CD8-positive, alpha-beta memory T cell (primary cell): ENCODE measurements at places on chromosomes 13 and 19. TPM values are rescaled to one million over a fixed set of nuclear protein-coding genes. Genes with fewer than 3 reads are reported as not detected.
A peak's percentile ranks its signal among the peaks of the same experiment; 100 is the strongest.

The TMEM238 gene
- total RNA-seq, result 13.3 TPM

The ASPDH gene
- total RNA-seq, result not detected

The CADM4 gene
- 0.24 TPM for total RNA-seq

The MKNK2 gene
- total RNA-seq, result 137 TPM

The FFAR2 gene
- total RNA-seq, result not detected

- peak; percentile 15 for DNase-seq
Measured at GRCh38 chr19:17389957-17390664, 3.9 kb downstream of the CCDC194 start.

GRCh38 chr13:24107955-24108614 is 52.4 kb upstream of the SPATA13 start:
- no peak for DNase-seq

DNA sequence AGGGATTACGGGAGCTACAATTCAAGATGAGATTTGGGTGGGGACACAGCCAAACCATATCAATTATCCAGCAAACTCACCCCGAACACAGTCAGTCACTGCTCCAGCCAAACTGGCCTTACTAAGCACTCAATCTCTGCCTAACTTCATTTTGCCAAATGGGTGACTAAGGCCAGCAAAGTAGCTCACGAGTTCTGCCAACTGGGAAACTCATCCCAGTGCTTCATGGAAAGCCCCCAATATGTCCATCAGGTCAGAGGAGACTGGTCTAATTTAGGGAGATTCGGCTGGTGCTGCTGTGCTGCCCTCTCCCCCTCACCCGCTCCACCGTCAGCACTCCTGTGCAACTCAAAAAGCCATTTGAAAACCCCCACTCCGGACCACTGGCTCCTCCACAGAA is 324.0 kb downstream of the FOXO1 start:
- DNase-seq, result no peak

GRCh38 chr13:89891416-89891815 is 1456.1 kb upstream of the MIR17HG start:
- no peak for DNase-seq

DNA sequence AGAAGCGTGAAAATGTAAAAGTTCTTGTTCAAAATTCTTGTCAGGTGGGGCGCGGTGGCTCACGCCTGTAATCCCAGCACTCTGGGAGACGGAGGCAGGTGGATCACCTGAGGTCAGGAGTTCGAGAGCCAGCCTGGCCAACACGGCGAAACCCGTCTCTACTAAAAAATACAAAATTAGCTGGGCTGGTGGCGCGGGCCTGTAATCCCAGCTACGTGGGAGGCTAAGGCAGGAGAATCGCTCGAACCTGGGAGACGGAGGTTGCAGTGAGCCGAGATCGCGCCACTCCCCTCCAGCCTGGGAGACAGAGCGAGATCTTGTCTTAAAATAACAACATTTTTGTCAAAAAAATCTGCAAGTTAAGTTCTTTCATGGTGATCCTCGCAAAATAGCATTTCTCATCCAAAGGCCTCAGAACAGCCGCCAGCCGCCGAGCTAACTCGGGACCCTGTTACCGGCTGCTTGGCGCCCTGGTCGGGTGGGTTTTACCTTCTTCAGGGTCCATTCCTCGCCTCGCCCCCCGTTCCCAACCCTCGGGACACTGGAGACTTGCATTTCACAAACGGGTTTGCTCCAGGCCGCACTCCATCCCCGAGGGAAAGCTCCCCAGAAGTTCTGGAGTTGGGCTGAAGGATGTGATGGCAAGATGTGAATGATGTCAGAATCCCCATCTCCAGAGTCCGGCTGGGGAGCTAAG is 1.6 kb downstream of the LATS2 start:
- no peak for DNase-seq

GRCh38 chr13:98970330-98970729 is 7.5 kb downstream of the DOCK9 start:
- no peak for DNase-seq

- DNase-seq, result no peak
Measured at GRCh38 chr19:7674010-7675005, 2.6 kb upstream of the MCEMP1 start.

GRCh38 chr19:4267101-4267900 is 11.8 kb upstream of the SHD start:
- peak; percentile 17 for DNase-seq

DNA sequence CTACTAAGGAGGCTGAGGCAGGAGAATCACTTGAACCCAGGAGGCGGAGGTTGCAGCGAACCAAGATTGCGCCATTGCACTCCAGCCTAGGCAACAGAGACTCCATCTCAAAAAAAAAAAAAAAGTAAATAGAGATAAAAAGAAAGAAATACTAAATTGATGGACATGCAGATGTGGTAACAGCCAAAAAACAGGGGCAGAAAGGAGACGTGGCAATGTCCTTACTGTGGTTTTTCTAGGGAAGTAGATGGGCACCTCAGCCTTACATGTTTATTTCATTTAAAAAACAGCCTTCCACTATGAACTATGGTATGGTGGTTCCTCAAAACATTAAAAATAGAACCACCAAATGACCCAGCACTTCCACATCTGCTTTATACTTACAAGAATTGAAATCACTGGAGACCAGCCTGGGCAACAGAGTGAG is 6.5 kb upstream of the EIF3G start:
- no peak for DNase-seq

DNA sequence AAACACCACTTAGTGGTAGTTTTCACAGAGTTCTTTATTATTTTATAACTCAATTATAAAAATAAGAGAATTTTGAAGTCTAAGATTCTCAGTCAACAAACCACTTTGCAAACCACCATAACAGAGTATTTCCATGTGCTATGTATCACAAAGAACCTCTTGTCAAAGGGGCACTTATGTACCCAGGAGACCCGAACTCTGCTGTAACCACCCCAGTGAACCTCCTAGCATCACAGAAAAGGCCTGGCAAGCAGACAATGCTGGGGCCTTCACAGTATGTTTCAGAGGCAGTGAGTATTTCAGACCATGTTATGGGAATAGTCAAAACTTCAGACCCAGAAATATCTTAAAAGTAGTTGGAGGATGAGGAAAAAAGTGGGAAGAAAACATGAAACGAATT is 714.1 kb downstream of the EFNB2 start:
- no peak for DNase-seq

GRCh38 chr13:89812856-89813255 is 1534.6 kb upstream of the MIR17HG start:
- DNase-seq, result no peak

DNA sequence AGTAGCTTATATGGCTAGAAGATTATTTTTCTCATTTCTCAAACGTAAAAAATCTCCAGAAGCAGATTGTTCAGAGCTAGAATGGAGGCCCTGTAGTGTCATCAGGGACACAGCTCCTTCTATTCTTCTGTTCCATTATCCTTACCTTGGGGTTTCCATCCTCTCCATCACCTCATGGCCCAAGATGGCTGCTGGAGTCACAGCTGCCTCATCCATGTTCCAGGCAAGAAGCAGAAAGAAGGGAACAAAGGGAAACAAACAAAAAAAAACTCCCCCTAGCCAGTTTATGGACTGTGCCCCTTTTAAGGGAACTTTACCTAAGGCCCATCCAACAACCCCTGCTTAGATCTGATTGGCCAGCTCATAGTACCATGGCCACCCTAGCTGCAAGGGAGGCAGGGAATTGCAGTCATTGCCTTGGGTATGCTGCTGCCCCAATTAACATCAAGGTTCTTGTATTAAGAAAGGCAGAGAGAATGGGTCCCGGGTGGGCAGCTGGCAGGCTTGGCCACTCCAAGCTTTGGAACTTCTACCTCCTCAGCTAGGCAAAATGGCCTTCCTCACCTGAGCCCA is 15.7 kb downstream of the CEACAM16 start:
- DNase-seq, result no peak

DNA sequence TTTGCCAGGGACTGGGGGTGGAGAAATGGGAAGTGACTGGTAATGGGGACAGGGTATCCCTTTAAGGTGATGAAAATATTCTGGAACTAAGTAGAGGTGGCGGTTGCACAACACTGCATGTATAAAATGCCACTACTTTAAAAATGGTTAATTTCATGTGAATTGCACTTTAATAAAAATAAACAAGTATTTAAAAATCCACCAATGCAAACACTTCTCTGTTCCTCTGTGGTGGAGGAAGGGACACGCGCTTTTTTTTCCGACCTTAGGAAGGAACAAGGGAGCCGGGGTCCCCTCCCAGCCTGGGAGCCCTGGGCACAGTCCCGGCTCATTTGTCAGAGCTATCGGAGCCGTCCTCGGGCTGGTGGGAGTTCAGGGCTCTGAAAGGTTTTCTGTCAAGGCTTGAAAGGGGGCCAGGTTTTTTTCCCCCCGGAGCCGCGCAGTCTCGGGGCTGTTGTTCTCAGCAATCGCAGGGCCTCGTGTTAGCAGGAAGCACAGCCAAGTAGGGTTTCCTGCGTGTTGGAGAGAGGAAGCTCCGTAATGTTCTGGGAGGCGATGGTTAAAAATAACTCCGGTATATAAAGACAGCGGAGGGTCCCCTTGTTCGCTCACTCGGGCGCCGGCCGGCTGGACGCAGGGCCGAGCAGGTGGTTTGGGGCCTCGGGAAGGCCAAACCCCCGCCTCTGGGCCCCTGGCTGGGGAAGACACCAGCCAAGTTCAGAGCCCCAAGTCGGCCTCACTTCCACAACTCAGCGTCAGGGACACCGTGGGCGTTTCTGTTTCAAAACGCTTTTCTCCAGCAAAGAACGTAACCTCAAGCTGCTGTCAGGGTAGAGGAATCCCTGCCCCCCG is 41.2 kb upstream of the KLF2 start:
- DNase-seq, result peak; percentile 55

DNA sequence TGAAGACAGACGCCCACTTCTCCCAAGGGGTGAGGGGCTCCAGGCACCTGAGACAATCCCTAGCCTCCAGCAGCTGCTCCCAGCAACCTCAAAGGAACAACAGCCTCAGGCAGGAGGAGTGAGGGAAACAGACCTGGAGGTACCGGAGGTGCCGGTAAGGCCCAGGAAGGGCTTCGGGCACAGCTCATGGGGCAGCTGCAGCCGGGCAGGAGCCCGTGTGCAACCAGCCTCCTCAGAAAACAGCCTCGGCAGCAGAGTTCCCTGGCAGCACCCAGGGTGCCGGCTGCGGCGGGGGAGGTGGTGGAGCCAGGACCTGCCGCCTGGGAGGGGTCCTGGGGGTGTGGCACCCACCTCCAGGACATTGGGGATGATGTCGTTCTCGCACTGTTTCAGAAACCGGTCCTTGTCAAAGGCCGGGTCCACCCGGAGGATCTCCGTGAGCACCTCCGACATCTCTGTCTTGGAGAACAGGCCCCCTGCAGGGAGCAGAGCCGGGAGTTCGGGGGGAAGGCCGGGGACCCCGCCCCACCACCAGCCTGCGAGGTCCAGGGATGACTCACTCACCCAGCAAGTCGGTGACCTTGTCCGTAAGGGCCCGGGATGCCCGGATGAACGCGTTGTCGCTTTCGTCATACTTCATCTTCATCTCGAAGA is 6.5 kb upstream of the CTXN1 start:
- no peak for DNase-seq

DNA sequence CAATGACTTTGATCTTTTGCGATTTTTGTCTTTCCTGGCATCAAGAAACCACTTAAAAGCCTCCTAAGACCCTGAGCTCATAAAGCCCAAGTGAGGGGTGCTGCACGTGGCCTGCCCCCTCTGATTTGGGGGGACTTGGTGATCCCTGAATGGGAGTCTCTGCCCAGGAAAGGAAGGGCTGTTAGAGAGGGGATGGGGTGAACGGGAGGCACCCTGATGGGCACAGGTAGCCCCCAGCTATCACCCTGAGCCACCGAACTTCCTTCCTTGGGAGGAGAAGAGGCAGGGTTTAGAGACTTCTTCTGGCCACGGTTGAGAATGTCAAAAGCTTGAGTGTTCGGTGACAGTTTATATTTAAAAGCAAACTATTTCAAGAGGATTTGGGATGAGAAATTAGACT is 305.5 kb downstream of the ZNF536 start:
- no peak for DNase-seq

- DNase-seq, result no peak
Measured at GRCh38 chr19:36009220-36009619, 607 bp upstream of the SYNE4 start.
